ENCODE measurements at places on chromosomes 4 and X.

DNA sequence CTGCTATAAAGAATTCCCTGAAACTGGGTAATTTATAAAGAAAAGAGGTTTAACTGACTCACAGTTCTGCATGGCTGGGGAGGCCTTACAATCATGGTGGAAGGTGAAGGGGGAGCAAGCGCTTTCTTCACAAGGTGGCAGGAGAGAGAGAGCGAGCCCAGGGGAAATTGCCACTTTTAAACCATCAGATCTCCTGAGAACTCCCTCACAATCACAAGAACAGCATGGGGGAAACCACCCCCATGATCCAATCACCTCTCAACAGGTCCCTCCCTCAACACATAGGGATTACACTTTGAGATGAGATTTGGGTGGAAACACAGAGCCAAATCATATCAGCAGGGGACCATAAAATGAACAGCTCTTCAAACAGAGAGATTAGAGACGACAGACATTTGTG is 198.6 kb downstream of the MAGEB5 start:
- DNase-seq: no peak

DNA sequence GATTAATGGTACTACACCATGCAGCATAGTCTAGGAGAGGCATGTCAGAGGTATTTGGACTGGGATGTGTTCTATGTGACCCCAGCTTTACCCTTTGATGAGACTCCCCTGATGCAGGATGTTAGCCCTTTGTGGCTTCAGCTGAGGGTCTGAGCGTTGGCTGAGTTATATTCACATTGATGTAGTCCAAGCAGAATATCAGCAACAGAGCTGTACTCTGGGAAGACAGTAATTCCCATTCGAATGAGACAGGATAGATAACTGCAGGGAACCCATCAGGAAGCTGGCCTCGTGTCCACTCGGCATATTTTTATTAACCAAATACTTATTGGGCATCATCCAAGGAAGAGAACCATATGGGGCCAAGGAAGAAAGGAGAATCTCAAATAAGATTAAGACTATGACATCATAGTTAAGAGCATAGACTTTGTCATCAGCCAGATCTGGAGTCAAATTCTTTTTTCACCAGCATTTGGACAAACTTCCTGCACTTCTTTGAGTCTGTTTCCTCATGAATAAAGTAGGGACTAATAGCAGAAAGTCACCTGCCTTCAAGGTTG is 198.1 kb downstream of the SOWAHB start:
- no peak for DNase-seq

GRCh38 chr4:1023075-1023640 is 11.7 kb downstream of the FGFRL1 start:
- DNase-seq: no peak

GRCh38 chr4:183814461-183814860 is 90.6 kb upstream of the STOX2 start:
- no peak for DNase-seq

- DNase-seq: no peak
Observed at GRCh38 chrX:110383414-110383813, 24.8 kb downstream of the RTL9 start.

- no peak for DNase-seq
Observed at GRCh38 chr4:34043131-34043530, 2201.2 kb downstream of the ARAP2 start.

- DNase-seq: no peak
Observed at GRCh38 chrX:9500584-9500983, 35.7 kb downstream of the TBL1X start.

DNA sequence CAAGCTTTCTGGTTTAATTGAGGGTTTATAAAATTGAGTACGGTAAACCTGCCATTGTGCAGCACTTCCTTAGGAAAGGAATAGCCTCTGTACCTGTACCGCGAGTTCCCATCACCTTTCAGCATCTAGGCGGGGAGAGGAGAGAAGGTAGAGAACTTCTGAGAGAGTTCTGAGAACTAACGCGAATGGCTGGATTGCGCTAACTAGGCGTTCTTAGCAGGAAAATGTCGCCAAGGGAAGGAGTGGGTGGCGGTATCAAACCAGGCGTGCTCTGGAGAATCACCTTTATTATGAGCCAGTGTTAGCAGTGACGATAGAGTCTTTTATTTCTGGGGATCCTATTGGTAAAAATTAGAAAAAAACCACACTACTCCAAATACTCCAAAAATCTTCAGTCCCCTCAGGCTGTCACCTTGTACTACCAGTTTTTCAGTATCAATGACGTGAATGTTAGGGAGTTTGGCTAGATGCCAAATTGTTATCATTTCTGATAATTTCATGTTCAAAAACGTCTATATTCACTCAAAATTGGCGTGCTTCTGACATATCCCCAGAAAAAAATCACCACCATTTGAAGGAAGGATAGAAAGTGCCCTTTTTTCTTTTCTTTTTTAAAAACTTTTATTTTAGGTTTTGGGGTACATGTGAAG is 1.4 kb downstream of the UGT8 start:
- DNase-seq: no peak

DNA sequence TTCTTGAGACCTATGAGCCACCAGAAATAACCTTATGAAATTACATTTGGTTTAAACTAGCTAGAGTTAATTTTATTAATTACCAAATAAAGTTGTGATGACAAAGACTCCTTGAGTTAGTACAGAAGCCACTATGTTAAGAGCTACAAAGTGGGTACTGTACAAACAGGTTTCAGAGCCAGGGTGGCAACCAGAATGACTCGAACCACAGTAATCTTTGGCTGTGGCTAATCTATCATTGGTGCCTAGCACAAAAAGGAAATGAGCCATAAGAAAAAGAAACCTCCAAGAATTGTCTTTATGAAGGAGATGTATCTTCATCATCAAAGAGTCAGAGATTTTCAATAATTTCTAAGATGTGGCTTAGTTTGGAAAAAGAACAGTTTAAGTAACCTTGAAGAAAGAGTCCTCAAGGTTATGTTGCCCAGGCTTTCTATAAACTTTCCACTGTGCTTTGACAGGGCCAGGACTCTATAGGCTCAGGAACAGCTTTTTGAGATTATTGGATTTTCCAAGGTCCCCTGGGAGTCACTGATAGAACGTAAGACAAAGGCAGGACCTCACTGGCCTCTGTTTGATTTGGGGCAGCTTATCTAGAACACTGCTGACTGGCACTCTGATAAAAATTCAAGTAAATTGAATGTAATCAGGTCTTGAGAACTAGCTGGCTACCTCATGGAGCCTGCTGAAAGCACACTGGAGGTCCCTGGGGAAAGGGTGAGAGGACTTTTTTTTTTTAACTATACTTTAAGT is 777.7 kb downstream of the STIM2 start:
- DNase-seq: no peak

DNA sequence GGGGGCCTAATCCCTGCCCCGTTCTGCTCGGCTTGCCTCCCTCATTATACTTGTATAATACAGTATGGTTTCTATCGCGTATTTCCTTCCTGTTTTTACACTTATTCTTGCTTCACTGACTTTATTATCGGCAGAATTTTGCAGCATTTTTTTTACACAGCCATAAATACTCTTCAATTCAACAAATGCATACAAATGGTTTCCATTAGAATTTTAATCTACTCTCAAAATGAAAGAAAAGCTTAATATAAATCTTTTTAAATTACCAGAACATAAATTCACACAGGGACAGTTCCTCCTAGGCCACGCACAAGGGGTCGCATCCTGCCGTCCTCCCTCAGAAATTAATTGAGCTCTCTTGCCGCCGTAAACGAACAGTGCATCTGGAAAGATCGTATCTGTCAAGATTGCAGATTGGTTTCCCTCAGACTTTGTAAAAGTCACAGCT is 42.9 kb downstream of the DCTD start:
- DNase-seq: no peak

DNA sequence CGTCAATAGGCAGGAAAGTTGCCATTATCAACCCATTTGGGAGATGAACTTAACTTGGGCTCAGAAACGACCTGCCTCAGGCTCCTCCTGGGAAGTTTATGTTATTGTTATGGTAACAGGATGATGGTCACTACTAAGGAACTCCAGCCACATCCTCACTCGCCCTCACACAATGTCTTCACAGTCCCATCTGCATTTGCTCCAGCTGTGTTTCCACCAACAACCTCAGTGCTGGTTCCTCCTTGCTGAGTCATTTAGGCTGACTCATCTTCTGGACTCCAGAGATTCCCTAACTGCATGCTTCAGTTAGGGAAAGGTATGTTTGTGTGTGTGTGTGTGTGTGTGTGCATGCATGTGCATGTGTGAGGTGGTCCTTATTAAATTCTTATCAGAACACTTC is 293.4 kb upstream of the BOD1L1 start:
- no peak for DNase-seq

DNA sequence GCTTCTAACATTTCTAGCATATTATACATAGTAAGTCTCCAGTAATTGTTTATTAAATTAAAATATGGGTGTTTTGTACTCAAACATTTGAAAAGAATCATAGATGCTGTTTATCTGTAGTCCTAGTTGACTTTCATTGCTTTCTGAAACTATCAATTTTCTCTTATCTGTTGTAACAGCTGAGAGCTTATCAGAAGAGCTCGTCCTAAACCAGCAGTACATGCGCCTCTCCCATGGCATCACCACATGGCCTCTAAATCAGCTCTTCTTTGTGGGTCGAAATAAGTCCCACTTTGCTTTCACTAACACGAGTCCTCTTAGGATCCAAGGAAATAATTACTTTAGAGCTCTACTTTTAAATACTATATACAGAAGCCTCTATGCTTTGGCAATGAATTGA is 55.1 kb downstream of the PPP3CA start:
- no peak for DNase-seq

GRCh38 chr4:153151535-153152455 is 52.4 kb upstream of the TRIM2 start:
- DNase-seq: peak; percentile 20

DNA sequence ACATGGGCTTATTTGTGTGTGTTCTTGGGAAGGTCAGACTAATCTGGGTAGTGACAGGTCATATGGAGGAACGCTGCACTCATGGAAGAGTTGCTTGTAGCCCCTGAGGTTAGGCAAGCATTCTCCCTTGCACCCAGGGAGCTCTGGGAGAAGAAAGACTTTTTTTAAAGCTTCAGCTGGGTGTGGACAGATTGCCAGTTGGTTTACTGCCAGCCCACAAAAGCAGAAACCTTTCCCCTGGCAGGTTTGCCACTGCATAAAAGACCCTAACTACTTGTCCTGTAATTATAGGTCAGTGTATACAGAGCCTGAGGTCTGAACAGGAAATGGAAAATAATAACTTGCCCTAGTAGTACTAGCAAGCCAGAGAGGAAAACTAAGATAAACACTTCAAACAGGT is 7.4 kb upstream of the NFKB1 start:
- DNase-seq: no peak

GRCh38 chr4:116180157-116180601 is 905.2 kb downstream of the TRAM1L1 start:
- DNase-seq: no peak

DNA sequence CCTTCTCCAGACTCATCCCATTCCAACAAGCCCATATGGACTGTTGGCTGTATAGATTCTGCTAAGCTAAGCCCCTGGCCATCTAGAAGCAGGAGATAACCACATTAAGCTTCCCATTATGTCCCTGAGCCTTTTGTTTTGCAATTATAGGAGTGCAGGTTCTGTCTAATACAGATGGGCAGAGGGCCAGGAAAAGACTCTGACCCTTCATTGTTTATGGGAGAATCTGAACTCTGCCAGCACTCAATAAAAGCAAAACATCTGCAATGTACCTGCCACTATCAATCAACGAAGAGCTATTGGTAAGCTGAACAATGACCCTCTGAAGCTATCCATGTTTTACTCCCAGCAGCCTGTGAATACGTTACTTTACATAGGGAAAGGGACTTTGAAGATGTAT is 207.3 kb upstream of the CLNK start:
- no peak for DNase-seq

GRCh38 chrX:81378560-81378959 is 176.7 kb downstream of the SH3BGRL start:
- no peak for DNase-seq

GRCh38 chr4:111174331-111174730 is 551.5 kb upstream of the PITX2 start:
- no peak for DNase-seq

DNA sequence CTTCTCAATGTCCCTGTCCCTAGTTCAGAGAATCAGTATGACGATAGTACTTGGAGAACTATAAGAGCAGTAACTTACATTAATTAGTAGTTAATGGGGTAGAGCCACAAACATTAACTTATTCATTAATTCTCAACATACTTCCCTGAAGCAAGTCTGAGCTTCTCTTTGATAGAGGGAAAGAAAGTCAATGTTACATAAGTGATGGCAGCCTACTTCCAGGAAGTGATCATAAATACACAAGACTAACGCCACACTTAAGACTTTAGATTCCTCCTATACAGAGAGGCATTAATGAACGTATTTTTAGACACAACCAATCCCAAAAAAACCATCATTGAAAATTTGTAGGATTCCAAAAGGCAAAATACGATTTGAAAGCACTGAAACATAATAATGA is 33.8 kb downstream of the TSPAN5 start:
- no peak for DNase-seq

- DNase-seq: no peak
Observed at GRCh38 chr4:3364634-3365314, 72.0 kb downstream of the RGS12 start.

DNA sequence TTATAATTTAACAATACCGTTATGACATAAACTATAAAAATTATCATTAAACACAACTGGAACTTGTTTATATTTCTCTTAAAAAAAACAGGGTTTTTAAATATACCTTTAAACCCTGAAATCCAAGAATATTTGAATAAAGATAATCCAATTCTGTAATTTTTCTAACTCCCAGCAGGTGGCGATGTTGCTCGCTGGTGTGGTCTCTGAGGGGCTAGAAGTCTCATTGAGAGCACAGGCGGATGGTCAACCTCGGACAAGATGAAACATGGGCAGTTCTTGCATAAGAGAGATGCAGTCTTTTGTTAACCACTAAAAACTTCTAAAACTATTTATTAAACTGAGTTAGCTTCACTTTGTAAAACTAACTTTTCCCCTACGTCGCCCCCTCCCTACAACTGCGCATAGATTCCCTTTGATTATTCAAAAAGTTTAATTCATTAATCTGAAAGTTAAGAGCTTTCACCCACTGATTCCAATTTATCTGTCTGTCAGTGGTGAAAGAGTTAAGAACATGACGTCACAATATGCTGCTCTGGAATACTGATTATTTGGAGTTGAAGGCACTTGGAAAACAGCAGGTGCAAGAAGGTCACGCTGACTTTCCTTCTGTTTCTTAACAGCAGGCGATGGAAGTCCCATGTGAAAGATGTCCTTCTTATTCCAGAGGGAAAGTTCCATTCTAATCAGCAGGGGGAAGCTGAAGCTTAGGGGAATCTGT is 29.5 kb downstream of the DMP1 start:
- DNase-seq: no peak

GRCh38 chrX:1506916-1507315 is 30.1 kb downstream of the P2RY8 start:
- DNase-seq: no peak

- DNase-seq: no peak
Observed at GRCh38 chr4:2937146-2937857, 25.9 kb downstream of the NOP14 start.

- DNase-seq: no peak
Observed at GRCh38 chr4:19675172-19675811, 576.4 kb upstream of the SLIT2 start.

GRCh38 chr4:57132743-57133137 is 22.6 kb upstream of the IGFBP7 start:
- no peak for DNase-seq

- DNase-seq: no peak
Observed at GRCh38 chr4:26741491-26741871, 119.2 kb upstream of the STIM2 start.

GRCh38 chrX:850471-850916 is 219.9 kb downstream of the SHOX start:
- no peak for DNase-seq

GRCh38 chrX:153214934-153215333 is 35.9 kb downstream of the MAGEA1 start:
- no peak for DNase-seq

GRCh38 chrX:9171841-9172463 is 138.0 kb upstream of the FAM9B start:
- DNase-seq: no peak
